ENCODE measurements at places on chromosomes 13 and 19.

GRCh38 chr13:92512852-92513251 is 713.8 kb upstream of the GPC6 start:
- no peak for DNase-seq

GRCh38 chr19:41223431-41224234 is 4.6 kb downstream of the AXL start:
- peak; percentile 55 for DNase-seq

DNA sequence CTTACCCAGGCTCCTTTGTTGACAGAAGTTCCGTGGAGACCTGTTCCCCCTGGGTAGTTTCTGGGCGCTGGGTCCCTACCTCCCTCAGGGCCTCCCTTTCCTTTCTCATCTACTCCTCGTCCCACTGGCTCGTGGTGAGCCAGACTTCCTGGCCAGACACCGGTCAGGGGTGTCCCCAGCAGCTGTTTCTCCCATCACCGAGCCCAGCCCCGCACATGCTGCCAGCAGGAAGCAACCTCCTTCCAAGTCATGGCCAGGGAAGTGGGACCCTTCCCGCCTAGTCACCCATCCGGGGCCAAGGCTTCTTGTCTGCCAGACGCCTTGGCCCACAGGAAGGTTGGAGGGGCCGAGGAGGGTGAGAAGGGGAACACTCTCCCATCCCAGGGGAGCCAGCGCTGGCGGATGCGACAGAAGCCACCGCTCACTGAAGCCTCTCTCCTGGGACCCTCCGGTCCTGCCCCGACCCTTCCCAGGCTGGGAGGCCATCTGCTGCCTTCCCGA is 5.7 kb downstream of the PAK4 start:
- no peak for DNase-seq

DNA sequence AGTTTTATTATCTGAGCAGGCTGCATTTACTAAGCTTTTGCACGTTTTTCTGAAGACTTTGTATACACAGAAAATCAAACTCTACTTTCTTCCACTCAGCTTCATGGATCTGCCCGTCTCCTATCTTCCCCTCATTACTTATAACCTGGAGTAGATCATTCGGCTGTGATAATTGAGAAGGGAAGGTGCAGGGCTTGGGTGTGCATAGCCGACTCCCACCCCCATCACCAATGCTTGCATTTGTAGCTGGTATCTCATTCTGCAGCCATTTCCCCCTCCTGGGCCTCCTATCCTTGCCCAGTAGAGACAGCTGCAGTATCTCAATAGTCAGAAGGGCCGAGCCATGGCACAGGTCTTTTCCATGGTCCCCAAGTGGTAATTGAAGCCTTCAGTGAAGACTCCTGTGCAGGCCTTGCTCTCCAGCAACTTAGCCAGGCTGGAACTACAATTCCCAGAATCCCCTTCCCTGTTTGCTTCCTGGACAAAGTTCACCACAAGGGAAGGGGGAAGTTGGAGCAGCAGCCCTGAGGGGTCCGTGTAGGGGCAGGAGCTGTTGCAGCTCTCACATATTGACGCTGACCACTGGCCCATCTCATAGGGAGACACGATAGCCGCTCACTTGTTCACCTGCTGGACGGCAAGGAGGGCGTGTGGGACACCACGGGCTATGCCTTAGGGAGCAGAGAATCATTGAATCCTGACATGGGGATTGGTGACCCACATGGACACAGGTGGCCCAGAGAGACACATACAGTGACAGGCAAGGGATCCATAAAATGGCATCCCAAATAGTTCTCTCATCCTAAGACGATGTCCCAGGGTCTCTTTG is 2.1 kb upstream of the SIGLEC8 start:
- peak; percentile 67 for DNase-seq

DNA sequence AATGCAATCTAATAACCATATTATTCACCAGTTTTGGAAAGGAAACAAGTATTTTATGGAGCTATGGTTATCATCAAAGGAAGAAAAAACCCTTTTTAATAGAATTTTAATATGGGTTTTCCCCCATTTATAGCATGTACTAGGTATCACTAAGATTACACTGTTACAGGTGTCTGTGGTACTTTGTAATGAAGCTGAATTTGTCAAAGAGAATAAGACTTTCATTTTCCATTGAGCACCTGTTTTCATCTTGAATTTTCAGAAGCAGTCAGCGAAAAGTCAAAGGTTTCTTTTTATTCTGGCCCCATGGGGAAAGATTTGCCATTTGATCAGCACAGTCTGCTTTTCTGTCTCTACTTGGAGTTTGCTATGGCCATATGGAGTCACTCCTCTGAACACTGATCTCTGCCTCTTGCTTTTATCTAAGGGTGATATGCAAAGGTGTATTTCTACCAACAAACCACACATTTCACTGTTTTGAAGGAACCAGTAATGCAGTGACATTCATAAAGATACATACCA is 590.0 kb downstream of the DCT start:
- DNase-seq, result no peak

- DNase-seq, result no peak
Measured at GRCh38 chr13:83024232-83024631, 858.0 kb downstream of the SLITRK1 start.

DNA sequence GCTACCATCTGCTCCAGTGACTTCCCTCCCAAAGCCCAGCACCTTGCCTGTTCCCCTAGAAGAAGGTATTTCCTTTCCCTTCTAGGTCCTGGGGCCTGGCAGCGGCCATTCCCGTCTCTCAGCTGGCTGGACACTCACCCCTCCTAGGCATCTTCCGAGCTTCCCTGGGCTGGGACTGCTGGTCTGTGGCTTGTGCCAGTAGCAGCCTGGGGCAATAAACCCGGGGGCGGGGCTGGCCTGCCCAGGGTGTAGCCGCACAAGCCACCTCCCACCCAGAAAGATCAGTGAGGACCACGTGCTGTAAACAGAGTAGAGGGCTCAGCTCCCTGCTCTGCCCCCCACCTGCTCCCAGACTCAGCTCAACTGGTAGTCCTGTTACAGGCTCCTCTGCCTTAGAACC is 15.0 kb downstream of the LIPE start:
- peak; percentile 63 for DNase-seq

DNA sequence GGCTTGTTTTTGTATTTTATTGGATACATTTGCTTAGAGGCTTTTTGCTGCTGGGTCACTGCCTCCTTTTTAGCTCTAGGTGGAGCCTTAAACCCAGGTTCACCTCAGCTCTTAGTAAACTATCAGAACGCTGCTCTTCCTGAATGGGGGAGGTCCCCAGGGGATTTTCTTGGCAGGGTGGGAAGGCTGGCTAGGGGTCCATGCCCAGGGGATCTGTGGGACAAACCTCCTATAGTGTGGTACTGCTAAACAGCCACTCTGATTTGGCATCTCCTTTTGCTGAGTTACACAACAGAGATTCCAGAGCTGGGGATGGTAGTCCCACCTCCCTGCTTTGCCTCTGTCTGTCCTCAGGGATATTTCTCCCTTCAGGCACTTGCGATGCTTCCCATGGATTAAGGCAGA is 204.9 kb downstream of the ZIC5 start:
- DNase-seq, result peak; percentile 53

DNA sequence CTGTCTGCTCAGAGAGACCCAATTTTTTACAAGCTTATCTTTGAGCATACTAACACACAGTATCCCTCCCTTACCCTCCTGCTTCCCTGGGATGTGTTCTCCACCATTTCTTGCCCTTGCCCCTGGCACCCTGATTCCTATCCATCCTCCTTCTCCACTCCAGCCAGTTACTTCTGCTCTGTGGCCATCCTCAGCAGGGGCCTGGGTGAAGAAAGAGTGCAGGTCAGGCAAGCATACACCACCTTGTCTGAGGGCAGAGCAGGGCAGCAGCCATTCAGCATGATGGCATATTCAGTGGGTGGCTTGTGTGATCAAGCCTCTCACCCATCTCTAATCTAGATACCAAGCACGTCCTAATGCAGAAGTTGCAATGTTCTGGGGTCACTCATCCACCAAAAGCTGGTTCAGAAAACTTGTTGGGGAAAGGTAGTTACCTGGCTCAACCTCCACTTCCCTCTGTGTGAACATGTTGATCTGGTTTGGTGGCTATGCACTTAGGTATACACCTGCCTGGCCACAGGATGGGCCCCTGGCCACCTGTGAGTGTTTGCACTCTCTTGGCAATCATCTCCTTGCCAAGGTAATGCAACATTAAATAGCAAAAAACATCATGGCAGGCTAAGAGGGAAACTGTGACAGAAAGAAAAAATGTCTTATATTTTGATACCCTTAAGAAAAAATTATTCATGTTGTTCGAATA is 900.3 kb upstream of the MIR17HG start:
- no peak for DNase-seq

DNA sequence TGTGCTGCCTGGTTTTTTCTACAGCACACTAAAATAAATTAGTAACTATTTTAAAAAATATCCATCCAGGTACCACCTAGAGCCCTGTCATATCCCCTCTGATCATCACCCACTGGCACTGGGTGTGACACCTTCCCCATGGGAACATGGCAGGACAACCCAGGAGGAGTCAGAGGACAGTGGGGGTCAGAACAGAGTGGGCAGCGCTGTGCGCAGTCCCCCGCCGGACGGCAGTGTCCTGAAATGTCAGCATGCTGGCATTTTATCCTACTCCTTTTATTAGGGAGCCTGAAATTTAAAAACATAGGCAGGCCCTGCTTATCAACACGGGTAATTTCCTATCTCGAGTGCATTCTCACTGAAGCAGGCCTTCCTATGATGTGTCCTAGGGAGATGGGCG is 42.1 kb upstream of the GAS6 start:
- DNase-seq, result no peak
